Hepatocyte (in vitro differentiated cells): ENCODE measurements at places on chromosomes 13 and 19.

DNA sequence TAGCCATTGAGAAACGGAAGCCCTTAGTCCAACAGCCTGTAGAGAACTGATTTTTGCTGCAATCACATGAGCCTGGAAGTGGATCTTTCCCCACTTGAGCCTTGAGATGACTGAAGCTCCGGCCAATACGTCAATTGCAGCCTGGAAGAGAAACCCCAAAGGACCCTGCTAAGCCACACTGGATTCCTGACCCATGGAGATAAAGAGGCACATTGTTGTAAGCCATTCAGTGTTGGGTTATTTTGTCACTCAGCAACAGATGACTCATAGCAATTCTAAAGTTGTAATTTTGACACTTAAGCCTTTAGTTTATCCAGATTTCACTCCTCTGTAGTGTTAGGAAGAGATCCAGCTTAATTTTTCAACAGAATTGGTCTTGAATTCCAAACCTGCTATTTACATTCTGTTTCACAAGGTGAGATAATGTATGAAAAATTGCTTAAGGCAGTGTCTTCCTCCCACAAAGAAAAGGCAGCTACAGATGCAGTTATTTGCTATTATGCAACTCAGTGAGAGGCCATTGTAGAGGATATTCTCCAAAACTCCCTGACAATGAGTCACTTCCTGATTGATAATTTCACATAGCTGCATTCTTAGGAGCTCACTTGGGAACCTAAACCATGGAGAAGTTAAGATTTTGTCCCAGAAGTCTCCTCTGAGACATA, 59.4 kb upstream of the TSHZ3 start:
- DNase-seq, result peak; percentile 38

DNA sequence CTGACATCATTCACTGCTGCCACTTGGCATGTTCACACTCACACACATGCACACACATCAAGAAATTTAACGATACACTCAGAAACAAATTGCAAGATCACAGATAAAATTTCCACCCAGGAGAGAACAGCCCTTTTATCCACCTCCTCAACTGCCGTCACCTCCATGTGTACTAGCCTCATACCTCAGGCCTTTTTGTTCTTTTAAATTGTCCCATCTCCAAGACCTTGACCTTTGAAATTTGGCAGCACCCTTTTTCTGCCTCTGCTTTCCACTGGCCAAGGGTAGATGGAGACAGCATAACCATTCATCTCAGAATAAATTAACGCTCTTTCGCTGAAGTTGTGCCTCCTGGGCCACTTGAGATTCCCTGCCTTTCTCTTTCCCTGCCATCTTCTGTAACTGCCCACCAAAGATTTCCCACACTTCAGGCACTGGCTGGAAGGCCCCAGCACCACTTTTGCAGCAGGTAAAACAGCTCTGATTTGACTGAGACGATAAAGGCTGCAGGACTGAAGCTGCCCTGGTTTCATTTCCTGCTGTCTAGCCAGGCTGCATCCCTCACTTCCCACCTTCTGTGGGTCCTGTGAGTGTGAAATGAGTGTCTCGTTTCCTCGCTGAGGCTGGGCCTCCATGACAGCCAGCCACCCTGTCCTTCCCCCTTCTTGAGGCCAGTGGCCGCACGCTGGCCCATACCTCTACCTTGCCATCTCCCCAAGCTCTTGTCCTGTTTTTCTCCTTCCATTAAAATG, 39.3 kb downstream of the MBNL2 start:
- DNase-seq, result no peak

- DNase-seq, result no peak
Observed at GRCh38 chr13:113740661-113741060, 18.4 kb upstream of the TMEM255B start.

- no peak for DNase-seq
Observed at GRCh38 chr13:105764486-105764885, 771.0 kb downstream of the EFNB2 start.

DNA sequence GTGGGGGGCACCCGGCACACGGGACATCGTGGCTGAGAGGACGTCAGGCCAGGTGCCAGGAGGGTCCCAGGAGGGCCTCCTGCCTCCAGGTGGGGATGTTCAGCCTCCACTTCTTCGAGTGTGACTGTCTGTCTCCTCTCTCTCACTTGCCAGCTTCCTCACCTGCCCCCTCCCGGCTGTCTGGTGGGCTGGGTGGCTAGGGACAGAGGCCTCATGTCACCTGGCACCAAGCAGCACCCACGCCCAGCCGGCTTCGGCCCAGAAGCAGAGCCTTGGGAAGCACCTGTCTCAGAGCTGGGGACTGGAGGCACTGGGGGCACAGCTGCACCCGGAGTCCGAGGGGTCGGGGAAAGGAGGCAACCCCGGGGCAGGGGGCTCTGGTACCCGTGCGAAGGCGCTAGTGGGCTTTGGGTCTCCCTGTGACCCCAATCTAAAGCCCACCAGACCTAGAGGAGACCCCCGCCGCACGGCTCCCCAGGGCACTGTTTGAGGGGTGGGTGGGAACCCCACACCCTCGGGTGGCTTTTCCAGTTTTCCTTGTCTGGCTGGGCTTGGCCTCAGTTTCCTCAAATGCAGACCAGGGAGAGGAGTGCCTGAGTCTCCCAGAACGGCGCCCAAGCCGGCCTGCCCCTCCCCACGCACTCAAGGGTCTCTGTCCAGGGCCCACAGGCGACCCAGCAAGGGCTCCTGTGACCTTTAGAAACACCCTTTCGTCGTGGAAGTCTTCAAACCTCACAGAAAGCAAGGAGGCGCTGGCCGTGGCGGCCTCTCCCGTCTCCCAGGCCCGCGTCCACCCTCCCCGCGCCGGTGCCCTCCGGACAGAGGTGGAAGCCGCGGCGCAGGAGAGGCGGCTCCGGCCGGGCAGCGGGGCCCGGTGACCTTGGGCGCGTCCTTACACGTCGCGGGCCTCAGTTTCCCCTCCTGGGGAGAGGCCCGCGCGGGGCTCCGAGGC, 664 bp upstream of the HCN2 start:
- DNase-seq, result no peak

GRCh38 chr13:28429685-28430290, 65.1 kb downstream of the FLT1 start:
- DNase-seq, result no peak

DNA sequence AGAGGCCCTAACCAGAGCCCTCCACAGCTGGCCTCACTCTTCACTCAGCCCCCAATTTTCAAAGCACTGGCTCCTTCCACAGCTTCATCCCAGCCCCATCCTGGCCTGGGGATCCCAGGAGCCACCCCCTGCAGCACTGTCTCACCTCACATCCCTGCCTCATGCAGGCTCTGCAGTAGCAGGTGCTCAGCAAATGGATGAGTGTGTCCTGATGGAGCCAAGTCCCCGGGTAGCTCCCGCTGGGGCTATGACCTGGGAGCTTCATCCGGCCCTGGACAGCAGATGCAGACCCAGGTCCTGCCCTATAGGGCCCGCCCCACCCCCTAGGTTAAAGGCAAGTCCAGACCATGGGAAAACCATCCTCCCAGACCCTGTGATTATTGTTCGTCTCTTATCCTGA, 143.2 kb upstream of the ZNF507 start:
- DNase-seq, result no peak

DNA sequence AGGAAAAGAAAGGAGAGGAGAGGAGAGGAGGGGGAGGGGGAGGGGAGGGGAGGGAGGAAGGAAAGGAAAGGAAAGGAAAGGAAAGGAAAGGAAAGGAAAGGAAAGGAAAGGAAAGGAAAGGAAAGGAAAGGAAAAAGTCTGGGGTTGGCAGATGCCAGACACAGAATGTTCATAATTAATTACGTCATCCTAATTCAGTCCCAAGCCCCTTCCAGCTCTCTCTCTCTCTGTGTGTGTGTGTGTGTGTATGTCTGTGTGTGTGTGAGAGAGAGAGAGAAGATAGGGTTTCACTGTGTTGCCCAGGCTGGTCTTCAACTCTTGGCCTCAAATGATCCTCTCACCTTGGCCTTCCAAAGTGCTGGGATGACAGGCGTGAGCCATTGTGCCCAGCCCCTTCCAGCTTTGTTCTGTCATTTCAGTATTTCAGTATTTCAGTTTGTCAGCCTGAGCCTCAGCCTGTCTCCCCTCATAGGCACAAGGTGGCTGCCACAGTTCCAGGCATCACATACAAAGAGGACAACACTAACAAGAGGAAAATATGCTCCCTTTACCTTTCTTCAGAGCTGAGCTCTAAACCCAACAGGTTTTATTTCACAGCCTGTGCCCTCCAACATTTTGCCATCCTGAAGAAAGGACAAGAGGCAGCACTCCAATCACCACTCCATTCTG, 14.6 kb downstream of the IFNL3 start:
- DNase-seq, result no peak

DNA sequence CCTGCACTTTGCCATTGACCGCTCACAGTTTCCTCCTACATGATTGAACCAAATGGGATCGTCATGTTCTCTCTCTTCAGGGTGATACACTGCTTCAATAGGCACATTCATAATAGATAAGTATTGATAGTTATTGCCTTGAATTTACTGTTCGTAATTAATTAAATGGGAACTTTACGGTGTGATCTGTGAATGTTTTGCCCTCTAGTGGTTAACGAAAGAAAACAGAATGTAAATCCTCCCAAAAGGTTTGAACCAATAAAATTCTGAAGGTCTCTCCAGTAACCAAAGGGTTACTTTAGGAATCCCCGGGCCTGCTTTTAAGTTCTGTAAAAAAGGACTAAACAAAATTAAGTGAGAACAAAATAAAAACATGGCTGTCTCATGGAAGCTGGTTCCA, 389.3 kb downstream of the DACH1 start:
- DNase-seq, result no peak

DNA sequence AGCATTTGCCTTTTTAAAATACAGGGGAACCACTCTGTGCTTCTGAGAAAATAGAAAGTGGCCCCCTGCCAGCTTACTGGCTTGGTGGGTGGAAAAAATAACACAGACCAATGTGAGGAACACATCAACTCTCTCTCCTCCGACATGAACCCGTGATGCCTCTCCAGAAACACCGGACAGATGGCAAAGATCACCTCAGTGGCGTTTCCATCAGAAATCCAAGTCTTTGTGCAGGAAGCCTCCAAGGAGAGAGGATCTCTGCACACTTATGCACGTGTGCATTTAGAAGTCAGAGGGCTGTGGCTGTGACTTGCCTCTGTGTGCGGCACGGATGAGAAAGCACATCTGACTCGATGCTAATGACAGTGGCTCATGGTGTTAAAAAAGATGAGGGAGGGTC, 112.3 kb upstream of the KLF12 start:
- DNase-seq, result no peak

DNA sequence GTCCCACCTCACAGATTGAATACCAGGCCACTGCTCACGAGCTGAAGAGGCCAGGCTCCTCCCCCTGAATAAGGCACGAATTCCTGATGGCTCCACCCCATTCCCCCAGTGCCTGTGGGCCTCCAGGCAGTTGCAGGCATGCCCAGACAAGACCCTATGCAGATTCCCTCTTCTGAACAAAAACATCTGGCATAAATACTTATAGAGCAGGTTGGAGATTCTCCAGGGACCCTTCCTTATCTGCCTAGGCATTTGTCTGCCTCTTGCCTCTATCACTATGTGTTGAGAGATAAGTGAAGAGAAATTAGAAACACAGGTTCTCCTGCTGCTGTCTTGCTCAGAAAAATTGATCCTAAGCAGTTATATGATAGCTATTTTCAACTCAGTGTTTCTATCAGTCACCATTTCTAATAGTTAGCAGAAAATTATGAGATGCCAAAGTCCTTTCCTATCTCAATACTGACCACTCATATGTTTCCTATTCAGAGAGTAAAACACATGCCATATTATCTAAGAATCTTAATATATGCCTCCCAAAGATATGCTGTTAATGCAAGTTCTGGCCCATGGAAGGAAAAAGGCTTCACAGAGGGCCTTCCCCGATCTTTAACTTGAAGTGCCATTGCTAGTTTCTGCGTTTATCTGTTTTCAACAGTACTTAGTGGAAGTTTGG, 364.0 kb downstream of the KCTD12 start:
- peak; percentile 32 for DNase-seq

DNA sequence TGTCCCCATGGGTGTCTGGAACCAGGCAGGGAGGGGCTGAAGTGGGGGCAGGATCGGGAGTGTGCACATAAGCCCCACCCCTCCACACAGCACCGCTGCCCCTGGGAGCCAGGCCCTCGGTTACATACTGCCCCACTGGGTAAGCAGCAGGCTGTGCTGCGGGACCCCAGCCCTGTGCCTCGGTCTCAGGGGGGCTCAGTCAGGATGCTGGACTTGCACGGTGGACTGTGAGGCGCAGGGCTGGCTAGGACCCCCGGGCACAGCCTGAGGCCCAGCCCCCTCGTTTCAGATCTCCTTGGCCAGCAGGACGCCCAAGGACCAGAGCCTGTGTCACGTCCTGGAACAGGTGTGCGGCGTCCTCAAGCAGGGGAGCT, 16.3 kb downstream of the MPND start:
- DNase-seq, result no peak

- no peak for DNase-seq
Observed at GRCh38 chr19:29512748-29513147, 13.0 kb upstream of the VSTM2B start.

DNA sequence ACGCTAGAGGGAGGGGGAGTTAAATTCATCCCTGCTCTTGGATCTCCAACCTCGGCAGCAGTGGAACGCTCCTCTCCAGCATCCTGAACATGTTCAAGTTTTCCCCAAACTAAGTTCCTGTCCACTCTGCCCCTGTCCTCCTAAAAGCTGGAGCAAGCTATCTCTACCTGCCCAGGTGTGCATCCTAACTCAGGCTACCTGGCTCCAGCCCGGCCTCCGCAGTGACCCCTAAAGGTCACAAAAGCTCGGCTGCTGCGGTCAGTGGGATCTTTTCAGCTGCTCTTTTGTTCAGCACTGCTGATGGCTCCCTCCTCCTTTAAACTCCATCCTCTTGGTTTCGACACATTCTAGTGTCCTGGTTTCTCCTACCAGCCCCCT, 1.4 kb downstream of the DCUN1D2 start:
- DNase-seq, result peak; percentile 41

- no peak for DNase-seq
Observed at GRCh38 chr13:83508771-83509301, 373.4 kb downstream of the SLITRK1 start.

GRCh38 chr13:32887617-32888016, 128.6 kb upstream of the KL start:
- no peak for DNase-seq

GRCh38 chr19:46201454-46202310, 27.9 kb upstream of the IGFL1 start:
- no peak for DNase-seq

- DNase-seq, result peak; percentile 48
Observed at GRCh38 chr19:10228920-10229319, 2.2 kb downstream of the S1PR2 start.

- DNase-seq, result no peak
Observed at GRCh38 chr13:75507027-75508001, 25.3 kb upstream of the TBC1D4 start.

DNA sequence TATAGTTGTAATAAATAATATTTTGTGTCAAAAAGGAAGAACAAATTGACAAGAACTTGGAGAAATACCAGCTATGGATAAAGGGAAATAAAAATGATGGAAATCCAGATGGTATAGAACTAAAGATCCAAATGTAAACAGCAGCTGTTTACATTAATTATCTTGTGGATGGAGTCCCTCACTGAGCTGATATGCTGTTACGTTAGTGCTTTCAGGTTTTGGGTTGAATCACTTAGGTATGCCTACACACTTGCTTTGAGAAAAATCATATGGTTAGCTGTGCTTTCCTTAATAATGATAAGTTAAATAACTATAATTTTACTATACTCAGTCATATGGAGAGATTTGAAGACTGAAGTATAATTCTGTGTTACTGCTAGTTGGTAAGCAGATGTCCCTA, 27.7 kb downstream of the WASF3 start:
- no peak for DNase-seq

- no peak for DNase-seq
Observed at GRCh38 chr19:18696023-18696422, 12.5 kb downstream of the CRTC1 start.
